Right forelimb (tissue), 1 donor: ENCODE measurements at places on chromosomes 3 and 15.

DNA sequence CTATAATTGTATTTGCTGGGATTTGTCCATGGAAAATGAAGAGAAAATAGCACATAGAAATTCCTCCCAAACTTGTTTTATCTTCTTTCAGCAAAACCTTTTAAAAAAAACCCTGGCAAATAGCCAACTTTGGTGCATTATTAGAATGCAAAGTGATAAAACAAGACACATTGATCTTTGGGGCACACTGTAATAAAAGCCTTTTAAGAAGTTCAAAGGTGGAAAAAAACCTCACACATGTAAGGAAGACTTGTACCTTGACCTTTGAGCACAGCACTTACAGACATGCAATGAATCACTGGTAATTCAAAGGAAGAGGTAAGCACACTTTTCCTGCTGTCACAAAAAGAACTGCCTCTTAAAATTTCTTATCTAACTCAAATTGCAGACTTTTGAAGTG is 8.0 kb upstream of the MORC1 start:
- DNase-seq: no peak

DNA sequence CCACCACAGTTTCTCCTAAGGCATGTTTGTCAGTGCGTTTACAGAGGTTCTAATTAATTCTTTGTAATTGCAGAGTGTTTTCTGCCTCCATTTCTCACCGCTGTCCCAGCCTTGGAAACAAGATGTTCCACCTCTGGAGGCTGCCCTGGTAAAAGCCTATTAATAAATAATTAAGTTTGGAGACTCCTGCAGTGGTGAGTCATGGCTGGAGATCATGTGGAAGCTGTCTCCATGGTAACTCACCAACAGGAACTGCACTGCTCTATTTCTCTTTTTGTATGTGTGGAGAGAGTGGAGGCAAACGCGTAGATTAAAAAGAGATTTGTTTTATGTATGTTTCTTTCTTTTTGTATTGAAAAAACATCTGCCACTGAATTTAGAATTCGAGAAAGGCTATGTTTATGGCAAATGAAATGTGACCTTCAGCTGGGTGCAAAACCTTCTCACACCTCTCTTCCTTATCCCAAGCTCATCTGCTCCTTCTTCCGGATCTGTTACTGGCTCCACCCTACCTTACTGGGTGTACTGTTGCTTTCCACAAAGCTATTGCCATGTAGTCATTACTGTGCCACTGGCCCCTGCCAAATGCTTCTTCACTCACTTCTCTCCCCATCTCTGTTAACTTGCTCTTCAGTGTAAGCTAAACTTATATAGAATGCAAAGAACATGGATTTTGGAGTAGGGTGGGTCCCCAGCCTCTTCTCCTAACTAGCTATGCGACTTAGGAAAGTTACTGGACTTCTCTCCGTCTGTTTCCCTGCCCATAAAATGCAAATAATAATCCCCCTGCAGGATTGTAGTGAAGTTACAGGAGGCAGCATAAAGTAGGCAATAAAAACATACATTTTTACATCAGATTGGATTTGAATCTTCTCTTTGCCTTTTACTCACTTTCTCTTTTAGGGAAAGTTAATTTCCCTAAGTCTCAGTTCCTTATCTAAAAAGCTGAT is 778.5 kb downstream of the NTRK3 start:
- DNase-seq: no peak

GRCh38 chr3:11287404-11287803 is 15.2 kb downstream of the ATG7 start:
- no peak for DNase-seq

GRCh38 chr15:76332796-76333195 is 3.8 kb upstream of the ISL2 start:
- no peak for DNase-seq

DNA sequence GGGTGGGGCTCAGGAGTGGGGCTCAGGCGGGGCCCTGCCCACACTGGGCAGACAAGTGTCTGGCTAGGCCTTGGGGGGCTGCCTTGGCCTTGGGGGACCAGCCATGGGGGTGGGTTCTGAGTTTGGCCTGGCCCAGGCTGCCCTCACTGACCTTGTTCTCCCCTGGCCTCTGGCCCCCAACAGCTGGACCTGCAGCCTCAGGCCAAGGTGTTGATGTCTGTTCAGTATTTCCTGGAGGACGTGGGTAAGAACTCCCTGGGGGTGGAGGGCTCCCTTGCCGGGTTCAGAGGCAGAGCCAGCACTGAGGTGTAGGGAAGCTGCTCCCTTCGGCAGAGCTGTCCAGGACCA is 20.0 kb downstream of the PRKCD start:
- DNase-seq: no peak

DNA sequence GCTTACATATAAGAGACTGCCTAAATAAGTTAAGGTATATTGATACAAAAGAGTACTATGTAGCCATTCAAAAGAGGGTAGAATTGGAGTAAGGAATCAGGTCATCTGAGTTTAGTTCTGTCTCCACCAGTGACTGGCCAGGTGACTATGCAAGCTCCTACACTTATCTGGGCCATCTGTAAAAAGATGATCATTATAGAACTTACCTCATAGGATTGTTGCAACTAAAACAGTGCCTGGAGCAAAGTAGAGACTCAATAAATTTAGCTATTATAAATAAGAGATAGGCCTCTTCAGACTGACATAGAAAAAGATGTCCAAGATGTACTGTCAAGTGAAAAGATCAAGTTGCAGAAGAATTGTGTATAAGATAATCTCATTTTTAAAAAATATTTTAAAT is 1.7 kb upstream of the ATP8B4 start:
- no peak for DNase-seq

GRCh38 chr3:102233881-102234280 is 200.9 kb upstream of the ZPLD1 start:
- no peak for DNase-seq
